ENCODE measurements at places on chromosomes 2 and 18.

DNA sequence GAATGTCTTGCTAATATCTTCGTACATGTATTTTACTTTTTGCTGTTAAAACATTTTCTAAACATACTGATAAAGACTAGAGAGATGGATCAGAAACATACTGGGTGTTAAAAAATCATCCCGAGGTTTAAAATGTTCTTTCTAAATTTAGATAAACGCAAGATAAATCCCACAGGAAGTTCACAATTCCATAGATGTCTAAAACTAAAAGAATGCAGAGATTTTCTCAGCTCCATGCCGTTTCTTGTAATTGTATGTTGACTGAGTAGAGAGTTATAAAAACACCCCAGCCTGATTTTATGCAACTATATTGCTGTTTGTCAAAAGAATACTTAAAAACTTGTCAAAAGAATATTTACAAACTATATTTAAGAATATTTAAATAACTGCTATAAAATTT is 455.7 kb downstream of the ARHGAP15 start:
- peak; percentile 49 for DNase-seq

GRCh38 chr18:77108001-77108692 is 24.4 kb downstream of the MBP start:
- peak; percentile 89 for DNase-seq

- DNase-seq: no peak
These were observed 524.1 kb upstream of the CNTNAP5 start for GRCh38 chr2:123500988-123501387.

- DNase-seq: peak; percentile 90
These were observed 343.3 kb downstream of the CYP26B1 start for GRCh38 chr2:71804281-71804751.

DNA sequence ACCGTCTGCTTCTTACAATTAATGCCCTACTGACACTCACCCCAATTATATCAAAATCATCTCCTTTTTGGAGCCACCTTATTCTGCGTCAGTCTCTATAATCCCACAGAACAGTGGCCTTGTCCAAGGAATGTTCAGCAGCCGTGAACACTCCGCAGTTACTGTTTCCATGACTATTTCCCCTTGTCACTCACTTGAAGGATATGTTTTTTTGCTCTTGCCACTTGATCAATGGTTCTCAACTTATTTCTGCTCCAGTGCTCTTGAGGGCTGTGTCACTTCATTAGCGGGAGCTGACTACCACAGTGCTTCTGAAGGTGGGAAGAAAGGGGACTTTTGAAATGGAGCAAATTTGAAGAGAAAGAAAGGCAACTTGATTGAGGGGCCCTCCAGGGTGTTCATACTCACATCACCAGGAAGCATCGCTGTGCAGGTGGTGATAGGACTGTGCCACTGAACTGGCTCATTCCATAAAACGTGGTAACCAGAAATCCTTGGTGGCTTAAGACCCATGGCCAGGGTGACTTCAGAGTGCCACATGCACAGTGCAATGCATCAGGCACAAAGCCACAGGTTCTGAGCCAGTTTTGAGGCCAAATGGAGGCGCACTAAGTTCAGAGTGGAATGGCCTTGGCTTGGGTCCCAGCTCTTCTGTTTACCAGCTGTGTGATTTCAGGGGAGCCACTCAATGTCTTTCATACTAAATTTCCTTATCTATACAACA is 320.6 kb upstream of the RAB12 start:
- DNase-seq: no peak

GRCh38 chr2:68730828-68731227 is 3.8 kb upstream of the ARHGAP25 start:
- DNase-seq: peak; percentile 27

GRCh38 chr2:60899892-60900249 is 18.5 kb downstream of the REL start:
- DNase-seq: no peak

- DNase-seq: no peak
These were observed 36.0 kb downstream of the SMAD7 start for GRCh38 chr18:48914581-48915251.

DNA sequence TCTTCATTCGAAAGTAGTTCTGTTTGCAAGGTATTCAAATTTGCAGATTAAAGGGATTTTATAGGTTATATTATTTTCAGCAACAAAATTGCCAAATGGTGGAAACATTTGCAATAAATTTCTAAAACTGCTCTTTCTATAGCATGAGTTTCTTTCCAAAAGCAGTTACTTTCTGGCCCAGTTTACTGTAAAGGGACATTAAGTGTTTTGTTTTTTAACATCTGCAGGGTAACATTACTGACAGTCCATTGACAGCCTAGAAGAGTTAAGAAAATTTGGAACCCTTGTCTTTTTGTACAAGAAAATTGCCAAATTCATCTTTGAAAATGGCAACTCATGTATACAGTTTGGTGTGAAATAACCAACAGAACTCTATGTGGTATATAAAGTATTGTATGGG is 375.1 kb downstream of the SETBP1 start:
- DNase-seq: no peak

GRCh38 chr2:129751409-129751808 is 228.1 kb upstream of the RAB6C start:
- DNase-seq: no peak

DNA sequence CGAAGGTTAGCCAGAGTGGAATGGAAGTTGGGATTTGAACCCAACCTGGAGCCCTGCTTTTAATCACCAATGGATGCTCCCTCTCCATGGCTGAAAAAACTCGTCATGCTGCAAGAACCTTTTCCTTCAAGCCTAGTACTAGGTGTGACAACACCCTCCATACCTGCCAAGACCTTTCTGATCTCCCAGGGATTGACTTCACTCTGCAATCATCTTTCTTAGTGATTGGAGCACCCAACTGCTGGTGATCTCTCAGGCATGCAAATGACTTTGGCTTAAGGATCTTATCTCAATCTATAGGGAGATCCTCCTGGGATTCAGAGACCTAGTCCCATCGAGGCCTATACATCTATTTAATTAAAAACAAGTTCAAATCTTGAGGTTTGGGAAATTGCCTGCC is 23.5 kb upstream of the ITGB6 start:
- no peak for DNase-seq

- DNase-seq: no peak
These were observed 91.8 kb downstream of the NOL10 start for GRCh38 chr2:10597956-10598355.

- peak; percentile 65 for DNase-seq
These were observed 202.5 kb downstream of the CTNNA2 start for GRCh38 chr2:79715338-79715737.

DNA sequence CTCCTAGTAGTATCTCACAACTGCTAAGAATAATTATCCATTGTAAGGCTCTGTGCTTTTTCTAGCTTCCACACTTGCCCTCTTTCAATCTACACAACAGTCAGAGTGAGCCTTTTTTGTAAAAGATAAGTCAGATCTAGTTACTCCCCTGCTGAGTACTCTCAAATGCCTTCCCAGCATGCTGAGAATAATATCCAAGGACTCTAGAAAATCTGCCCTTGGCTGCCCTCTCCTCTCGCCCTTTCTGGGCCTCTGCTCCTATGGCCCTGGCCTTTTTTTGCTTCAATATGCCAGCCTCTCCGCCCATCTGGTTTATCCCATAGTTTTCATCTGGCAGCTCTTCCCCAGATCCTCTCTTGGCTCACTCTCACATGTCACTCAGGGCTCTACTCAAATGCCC is 455.9 kb upstream of the UBE2E3 start:
- DNase-seq: peak; percentile 5

DNA sequence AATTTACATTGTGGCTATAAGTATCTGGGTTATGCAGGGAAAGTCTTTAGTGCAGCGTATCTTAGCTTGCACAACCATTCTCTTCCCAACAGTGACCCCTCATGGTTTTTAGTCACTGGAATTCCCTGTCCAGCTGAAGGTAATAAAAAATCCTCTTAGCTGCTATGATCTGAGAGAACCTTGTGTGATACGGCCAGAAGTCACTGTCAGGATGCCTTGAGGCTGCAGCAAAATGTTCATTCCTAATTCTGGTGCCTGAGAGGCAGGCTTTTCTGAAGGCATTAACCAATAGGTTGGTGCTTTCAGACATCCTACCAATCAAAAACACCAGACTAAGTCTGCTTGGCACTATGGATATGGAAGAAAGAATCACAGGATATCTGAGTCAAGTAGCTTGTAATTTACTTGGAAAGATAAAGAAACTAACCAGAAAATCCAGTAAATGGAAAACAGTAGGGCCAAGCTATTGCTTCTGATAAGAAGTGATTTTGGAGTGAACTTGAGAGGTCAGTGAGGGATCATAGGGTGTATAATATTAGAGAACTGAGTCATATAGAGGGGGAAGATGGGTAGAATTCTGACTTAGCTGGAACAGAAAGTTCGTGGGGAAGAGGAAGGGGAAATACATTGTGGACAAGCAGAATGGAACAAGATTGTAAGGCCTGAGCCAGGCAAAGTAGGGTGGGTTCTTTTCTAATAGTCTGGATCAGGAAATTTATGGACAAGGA is 89.0 kb upstream of the SLC14A2 start:
- DNase-seq: peak; percentile 42

- no peak for DNase-seq
These were observed 11.1 kb upstream of the CNNM3 start for GRCh38 chr2:96804986-96805385.

GRCh38 chr2:199842631-199843395 is 8.2 kb downstream of the FTCDNL1 start:
- no peak for DNase-seq

DNA sequence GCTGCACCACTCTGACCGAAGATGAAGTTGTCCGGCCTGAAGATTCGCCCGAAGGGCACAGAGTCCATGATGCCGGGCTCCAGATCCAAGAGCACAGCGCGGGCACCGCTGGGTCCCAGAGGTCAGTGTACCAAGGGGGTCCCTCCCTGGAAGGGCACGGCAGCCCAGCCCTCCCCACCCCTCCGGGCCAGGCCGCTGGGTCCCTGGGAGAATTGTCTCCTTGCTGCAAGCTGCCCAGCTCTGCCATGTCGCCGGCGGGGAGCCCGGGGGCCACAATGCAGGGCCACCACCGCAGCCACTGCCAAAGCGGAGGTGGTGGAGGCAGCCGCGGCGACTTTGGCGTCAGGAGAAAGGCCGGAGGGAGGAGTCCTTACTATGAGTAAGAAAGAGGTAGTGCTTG is 189.5 kb upstream of the CYRIA start:
- no peak for DNase-seq

DNA sequence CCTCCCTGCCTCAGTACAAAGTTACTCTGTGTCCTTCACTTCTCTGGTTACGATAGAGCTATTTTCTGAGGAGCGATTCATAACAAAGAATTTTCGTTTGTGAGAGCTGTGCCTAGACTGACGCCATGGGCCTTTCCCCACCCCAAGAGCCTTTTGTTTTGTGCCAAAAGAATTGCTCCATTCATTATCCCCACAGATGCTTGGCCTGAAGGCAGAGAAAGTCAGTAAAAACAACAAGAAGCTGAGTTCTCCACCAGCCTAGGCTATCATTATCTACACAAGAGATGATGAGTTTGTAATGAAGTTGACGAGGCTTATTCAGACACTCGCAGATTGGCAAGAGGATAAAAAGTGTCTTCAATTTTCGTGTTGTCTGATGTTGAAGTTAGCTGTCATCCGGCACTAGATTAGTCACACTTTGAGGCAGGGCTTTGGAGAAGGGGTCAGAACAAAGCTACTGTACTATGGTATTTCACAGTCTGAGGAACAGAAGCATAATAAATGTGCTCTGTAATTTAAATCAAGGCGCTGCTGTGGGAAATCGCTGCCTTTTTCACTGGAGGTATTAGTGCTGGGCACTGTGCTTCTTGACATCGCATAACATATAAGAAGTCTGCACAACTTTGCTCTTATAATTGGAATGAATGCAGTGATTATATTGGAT is 278.4 kb upstream of the FIGN start:
- DNase-seq: no peak
